ENCODE measurements at places on chromosomes 16 and 17.
A peak's percentile ranks its signal among the peaks of the same experiment; 100 is the strongest.

- DNase-seq, result peak; percentile 56
These were observed 124.1 kb downstream of the PRKCA start for GRCh38 chr17:66426397-66427033.

GRCh38 chr17:9632741-9633140 is 12.6 kb upstream of the USP43 start:
- DNase-seq, result no peak

GRCh38 chr17:38410201-38410600 is 18.1 kb upstream of the ARHGAP23 start:
- DNase-seq, result no peak

DNA sequence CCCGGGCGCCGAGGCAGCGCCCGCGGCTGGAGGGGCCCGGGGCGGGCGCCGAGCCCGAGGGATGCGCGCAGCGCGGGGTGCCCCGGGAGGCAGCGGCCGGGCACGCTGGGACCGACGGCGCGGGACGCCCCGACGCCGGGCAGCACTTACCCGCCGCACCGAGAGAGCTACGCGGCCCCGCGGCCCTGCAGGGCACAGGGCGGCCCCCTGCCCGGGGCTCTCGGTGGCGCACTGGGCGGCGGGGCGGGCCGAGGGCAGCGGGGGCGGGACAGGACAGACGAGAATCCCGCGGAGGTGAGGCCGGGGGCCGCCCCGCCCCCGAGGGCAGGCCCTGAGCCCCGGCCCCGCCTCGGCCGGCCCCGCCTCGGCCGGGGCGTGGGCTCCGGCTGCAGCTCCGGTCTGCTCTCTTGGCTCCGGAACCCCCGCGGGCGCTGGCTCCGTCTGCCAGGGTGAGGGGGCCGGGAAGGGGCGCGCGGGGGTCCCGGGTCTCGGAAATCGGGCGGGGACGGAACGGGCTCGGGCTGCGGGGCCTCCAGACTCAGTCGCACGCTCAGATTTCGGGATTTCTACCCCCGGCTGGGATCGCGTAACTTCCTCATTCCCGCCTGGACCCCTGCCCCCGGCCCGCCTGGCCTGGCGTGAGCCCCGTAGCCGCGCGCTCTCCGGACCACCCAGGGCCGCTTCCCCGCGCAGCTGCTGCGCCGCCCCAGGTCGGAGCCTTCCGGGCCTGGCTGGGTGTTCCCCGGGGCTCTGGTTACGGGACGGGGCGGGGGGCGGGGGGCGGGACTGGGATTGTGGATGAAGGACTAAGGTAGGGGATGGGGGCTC is at the start of gene PLD2:
PLD2 (plus strand) TSS at position 376 of the 828 bp plus-strand sequence. CDS start 621 bp downstream, outside the sequence.
- DNase-seq, result peak; percentile 74

GRCh38 chr16:70441406-70441990 is 2.6 kb upstream of the ST3GAL2 start:
- no peak for DNase-seq

DNA sequence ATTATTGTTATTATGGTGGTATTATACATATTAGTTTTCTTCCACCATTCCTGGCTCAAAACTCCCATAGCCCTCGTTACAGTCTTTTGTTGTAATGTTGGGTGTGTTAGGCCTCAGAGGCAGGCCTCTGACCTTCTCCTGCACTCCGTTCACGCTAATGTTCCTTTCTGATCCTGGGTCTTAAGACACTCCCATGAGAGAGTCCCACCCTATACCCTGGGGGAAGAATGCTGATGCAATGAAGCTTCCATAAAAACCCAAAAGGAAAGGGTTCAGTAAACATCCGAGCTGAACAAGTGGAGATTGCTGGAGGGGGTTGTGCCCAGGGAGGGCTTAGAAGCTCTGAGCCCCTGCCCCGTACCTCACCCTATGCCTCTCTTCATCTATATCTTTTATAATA is 141.3 kb upstream of the NETO2 start:
- no peak for DNase-seq

- DNase-seq, result no peak
These were observed 7.9 kb upstream of the DNAH17 start for GRCh38 chr17:78585006-78585630.

GRCh38 chr16:17108596-17108995 is 362.2 kb downstream of the XYLT1 start:
- DNase-seq, result no peak

GRCh38 chr16:66800856-66801255 is 528 bp downstream of the TERB1 start:
- DNase-seq, result no peak

GRCh38 chr16:53848277-53848942 is 144.5 kb downstream of the FTO start:
- DNase-seq, result peak; percentile 22

GRCh38 chr17:79721993-79722671 is 8.6 kb upstream of the ENPP7 start:
- peak; percentile 41 for DNase-seq
